ENCODE measurements at places on chromosomes 12 and 14. TPM values are rescaled to one million over a fixed set of nuclear protein-coding genes. Genes with fewer than 3 reads are reported as not detected.

DNA sequence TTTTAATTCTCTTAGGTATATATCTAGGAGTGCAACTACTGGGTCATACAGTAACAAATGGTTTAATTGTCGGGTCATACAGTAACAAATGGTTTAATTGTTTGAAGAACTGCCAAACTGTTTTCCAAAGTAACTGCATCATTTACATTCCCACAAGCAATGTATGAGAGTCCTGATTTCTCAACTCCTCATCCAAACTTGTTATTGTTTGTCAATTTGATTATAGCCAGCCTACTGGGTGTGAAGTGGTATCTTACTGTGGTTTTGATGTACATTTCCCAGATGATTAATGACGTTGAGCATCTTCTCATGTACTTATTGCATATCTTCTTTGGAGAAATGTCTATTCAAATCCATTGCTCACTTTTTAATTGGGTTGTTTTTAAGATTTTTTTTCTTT lies 67.6 kb upstream of the CFL2 start:
- H3K4me3 ChIP-seq, result no peak overlapping the region
- H3K36me3 ChIP-seq, result peaks cover 9% of the 10 kb centered on the region
- no peak overlapping the region for H3K27ac ChIP-seq
- no peaks in the 10 kb centered on the region for H3K27me3 ChIP-seq

CAPZA3 gene
- not detected for total RNA-seq

DNA sequence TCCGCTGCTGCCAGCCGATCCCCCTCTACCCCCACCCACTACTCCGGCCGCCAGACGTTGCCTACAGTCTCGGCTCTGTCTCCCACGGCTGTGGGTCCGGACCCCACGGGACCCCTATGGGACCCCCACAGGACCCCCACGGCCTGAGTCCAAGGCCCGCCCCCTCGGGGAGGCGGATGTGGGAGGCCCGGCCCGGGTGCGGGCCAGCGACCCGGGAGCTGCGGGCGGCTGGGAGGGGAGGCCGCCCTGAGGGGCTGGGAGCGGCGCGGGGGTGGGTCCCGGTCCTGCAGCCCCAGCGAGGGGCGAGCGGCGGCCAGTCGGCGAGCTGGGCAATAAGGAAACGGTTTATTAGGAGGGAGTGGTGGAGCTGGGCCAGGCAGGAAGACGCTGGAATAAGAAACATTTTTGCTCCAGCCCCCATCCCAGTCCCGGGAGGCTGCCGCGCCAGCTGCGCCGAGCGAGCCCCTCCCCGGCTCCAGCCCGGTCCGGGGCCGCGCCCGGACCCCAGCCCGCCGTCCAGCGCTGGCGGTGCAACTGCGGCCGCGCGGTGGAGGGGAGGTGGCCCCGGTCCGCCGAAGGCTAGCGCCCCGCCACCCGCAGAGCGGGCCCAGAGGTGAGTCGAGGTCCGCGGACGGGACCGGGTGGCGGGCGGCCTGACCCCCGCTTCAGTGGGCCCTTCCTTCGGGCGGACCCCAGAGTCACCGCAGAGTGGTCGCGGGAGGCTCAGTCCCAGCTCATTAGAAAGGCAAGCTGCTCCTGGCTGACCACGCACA lies at the start of gene ACVRL1:
Gene ACVRL1, plus strand, starts transcription at position 422 of the 773 bp plus-strand sequence. CDS start 4,971 bp downstream, outside the sequence.
- H3K4me3 ChIP-seq, result no peak within 1 kb of the TSS
- H3K27me3 ChIP-seq, result peaks cover 5% of the 10 kb centered on the region
- no peak for DNase-seq
- H3K36me3 ChIP-seq, result no peaks in the 10 kb centered on the region
- no peak within 1 kb of the TSS for H3K27ac ChIP-seq
- peaks cover 2% of the 10 kb centered on the region for H3K4me1 ChIP-seq

GRCh38 chr14:38339696-38340095 lies 83.8 kb upstream of the CLEC14A start:
- no peak for DNase-seq
- no peaks in the 10 kb centered on the region for H3K27me3 ChIP-seq
- no peak overlapping the region for H3K4me3 ChIP-seq
- no peaks in the 10 kb centered on the region for H3K36me3 ChIP-seq
- no peak overlapping the region for H3K27ac ChIP-seq

DNA sequence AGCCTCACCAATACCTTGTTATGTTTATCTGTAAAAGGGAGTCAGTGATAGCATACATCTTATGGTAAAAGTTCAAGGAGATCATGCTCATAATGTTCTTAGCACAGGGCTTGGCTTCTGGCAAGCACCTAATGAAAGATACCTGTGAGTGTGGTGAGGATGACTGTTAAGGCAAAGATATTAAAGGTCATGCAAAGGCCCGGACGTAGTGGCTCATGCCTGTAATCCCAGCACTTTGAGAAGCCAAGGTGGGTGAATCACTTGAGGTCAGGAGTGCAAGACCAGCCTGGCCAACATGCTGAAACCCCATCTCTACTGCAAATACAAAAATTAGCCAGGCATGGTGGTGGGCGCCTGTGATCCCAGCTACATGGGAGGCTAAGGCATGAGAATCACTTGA lies 425.9 kb upstream of the TBX3 start:
- no peak for DNase-seq
- no peaks in the 10 kb centered on the region for H3K27me3 ChIP-seq
- H3K4me1 ChIP-seq, result no peaks in the 10 kb centered on the region
- no peak overlapping the region for H3K27ac ChIP-seq
- H3K36me3 ChIP-seq, result no peaks in the 10 kb centered on the region
- no peak overlapping the region for H3K4me3 ChIP-seq

DNA sequence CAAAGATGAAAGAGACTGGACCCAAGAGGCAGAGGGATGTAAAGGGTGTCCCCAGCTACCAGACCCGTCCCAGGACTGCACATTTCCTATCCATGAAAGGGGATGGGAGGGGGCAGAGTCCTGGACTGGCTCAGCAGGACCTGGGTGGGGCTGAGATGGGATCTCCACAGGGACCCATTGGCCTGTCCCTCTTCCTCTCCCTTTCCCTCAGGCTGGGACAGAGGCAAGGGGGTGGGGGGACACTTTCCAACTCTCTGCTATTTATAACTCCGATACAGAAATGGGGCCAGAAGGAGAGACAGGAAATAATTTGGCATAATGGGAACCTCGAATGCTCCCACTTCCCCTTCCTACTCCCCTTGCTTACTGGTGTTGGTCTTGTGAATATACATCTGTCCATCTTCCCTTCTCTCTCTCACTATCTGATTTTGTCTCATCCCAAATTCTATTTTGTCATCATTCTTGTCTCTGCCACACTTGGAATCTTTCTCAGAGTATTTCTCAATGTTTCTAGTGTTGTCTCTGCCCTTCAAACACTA lies 1.1 kb upstream of the ITGA7 start:
- no peak for DNase-seq
- H3K27ac ChIP-seq, result no peak overlapping the region
- peak overlapping the region; percentile 92 for H3K4me3 ChIP-seq

DNA sequence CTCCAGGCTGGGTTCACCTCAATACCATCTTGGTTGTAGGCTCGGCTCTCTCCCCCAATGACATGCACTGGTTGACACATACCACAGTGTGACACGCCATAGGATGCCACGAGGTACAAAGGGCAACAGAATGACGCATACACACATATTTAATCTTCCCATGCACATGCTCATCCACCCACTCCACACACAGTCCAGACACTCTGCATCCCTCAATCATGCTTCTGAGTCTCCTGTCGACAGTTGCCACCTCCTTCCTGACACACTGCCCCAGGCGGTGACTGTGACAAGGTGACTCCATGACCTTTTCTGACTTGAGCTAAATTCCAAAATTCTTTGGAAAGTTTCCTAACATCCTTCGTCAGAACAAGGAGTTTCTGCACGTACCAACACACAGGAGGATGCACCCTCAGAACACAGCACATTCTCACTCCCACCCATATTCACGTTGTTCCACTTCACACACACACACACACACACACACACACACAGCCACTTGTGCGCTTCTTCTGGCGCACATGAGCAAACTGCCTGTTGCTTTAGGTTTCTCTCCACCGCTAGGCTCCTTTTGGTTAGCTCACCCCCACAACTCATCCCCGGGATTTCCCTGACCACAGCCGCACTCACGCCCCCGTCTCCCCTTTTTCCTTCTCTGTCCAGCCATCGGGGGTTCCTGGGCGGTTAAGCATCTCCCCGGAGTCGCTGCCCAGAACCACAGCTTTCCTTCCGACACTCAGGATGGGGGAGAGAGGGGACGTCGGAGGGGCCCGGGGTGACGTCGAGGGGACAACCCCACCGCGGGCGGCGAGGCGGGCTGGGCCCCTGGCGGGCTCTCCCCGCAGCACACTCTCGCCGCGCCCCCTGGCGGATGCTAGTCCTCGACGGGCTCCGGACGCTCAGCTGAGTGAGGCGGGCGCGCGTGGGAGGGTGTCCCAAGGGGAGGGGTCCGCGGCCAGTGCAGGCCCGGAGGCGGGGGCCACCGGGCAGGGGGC lies 536 bp upstream of the WNT1 start:
- no peak overlapping the region for H3K27ac ChIP-seq
- no peaks in the 10 kb centered on the region for H3K4me1 ChIP-seq
- H3K36me3 ChIP-seq, result no peaks in the 10 kb centered on the region
- H3K4me3 ChIP-seq, result peak overlapping the region; percentile 17
- peaks cover 91% of the 10 kb centered on the region for H3K27me3 ChIP-seq

SLC5A8 gene
- 0.07 TPM for total RNA-seq

DNA sequence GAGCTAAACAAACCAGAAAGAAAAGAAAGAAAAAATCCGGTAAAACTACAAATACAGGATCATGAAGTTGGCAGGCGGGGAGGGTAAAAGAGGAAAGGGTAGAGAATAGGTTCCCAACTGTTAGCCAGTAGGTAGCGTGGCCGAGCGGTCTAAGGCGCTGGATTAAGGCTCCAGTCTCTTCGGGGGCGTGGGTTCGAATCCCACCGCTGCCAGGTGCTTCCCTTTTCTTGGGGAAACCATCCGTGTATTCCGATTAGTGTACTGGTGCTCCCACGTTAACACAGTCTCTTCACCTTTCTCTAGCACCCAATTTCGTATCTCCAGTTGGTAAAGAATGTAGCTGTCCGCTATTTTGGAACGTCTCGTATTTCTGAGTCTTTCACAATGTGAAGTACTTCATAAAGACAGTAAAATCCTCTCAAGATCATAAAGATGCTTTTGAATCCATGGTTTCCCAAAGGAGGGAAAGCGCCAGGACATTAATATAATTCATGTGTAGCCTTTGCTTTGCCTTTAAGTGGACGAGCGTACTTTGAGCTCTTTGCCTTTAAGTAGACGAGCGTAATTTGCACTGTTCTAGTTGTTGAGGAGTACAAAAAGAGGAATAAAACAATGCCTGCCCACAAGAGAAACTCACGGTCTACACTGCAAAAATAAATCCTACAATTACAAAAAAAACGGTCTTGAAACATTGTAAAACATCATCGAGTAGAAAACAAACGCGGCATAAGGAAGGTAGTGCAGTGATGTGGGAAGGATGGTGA lies 19.0 kb upstream of the RNASE12 start:
- no peaks in the 10 kb centered on the region for H3K4me1 ChIP-seq
- DNase-seq, result peak; percentile 83
- no peak overlapping the region for H3K4me3 ChIP-seq
- no peak overlapping the region for H3K27ac ChIP-seq
- H3K27me3 ChIP-seq, result no peaks in the 10 kb centered on the region

BAG5 gene
- total RNA-seq, result 38.0 TPM

- no peak overlapping the region for H3K27ac ChIP-seq
- H3K36me3 ChIP-seq, result no peaks in the 10 kb centered on the region
- H3K4me3 ChIP-seq, result peak overlapping the region; percentile 87
- H3K27me3 ChIP-seq, result peaks cover 50% of the 10 kb centered on the region
- H3K4me1 ChIP-seq, result no peaks in the 10 kb centered on the region
- DNase-seq, result peak; percentile 64
These were observed 686 bp downstream of the B4GALNT1 start for GRCh38 chr12:57632073-57632957.

MLXIP gene
- total RNA-seq, result 28.6 TPM

PCED1B gene
- 3.3 TPM for total RNA-seq

DNA sequence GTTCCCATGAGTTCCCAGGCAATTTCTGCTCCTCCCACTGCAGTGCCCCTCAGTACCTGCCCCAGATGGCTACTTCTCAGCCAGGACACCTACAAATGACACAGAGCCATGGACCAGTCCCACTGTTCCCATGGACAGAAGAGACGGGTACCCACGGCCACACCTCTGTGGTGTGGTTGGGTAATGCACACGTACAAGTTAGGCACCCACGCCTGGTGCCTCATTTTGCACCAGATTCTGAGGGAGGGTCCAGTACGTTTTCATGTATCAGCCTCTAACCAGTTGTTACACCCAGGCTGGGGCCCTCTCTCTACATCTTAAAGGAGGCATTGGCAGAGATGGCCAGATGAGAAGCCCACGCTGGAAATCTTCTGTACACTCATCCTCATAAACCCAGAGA lies 114.0 kb downstream of the DICER1 start:
- H3K4me1 ChIP-seq, result no peaks in the 10 kb centered on the region
- no peaks in the 10 kb centered on the region for H3K27me3 ChIP-seq
- H3K4me3 ChIP-seq, result no peak overlapping the region
- peak; percentile 10 for DNase-seq

DNA sequence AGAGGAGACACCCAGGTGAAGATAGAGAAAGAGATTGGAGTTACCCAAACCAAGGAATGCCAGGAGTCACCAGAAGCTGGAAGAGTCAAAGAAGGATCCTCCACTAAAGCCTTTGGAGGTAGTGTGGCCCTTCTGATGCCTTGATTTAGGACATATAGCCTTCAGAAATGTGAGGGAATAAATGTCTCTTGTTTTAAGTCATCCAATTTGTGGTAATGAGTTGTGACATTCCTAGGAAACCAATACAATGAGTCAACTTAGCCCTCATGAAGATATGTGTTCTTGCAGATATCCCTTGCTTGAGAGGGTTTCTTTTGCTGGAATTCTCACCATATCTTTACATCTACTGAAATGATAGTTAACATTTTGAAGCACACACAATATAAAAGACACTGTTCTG lies 58.8 kb downstream of the CCER1 start:
- no peak overlapping the region for H3K4me3 ChIP-seq
- no peak for DNase-seq

TSPAN8 gene
- not detected for total RNA-seq

BICD1 gene
- 128 TPM for total RNA-seq

KRT75 gene
- not detected for total RNA-seq

DNA sequence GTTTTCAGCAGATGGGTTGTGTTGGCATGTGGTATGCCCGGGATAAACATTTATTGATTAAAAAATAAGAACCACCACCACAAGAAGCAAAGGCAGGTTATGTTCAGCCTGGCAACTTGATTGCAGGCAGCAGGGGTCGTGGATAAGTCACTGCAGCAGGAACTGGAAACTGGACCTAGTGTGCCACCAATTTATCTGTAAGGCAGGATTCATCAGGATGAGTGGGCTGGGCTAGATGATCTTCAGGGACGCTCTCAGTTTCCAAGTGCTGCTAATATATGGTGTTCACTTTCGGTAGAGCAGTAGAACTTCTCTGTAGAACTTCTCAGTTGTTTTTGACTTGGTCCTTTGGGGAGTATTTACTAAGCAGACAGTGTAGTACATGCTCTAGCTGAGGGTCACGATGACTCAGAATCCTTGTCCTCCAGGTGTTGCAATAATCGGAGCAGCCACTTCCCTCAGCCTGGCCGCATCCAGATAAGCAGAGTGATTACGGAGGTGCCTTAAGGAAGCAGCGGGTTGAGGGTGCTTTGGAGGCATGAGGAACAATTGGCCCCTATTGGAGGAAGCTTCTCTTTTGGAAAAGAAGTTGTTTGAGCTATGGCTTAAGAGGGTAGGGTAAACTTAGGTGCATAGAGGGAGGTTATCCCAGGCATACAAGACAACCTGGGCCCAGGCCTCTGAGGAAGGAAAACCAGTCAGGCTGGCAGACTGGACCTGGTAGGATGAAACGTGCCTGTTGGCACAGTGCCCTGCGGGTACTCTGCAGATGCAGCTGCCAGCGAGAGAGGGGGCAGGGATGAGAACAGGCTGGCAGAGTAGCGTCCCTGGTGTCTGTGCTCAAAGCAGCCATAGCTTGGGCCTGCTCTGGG lies 104.0 kb downstream of the GPR135 start:
- H3K4me1 ChIP-seq, result no peaks in the 10 kb centered on the region
- no peaks in the 10 kb centered on the region for H3K27me3 ChIP-seq
- H3K4me3 ChIP-seq, result no peak overlapping the region
- H3K27ac ChIP-seq, result no peak overlapping the region
- DNase-seq, result no peak

All from H9 (cell line).